ENCODE measurements at places on chromosomes 7 and 10. TPM values are rescaled to one million over a fixed set of nuclear protein-coding genes. Genes with fewer than 3 reads are reported as not detected.

- no peaks in the 10 kb centered on the region for H3K27me3 ChIP-seq
- peaks cover 3% of the 10 kb centered on the region for H3K36me3 ChIP-seq
- no peak overlapping the region for H3K27ac ChIP-seq
- peaks cover 46% of the 10 kb centered on the region for H3K4me1 ChIP-seq
Observed at GRCh38 chr7:129635300-129636029, 23.9 kb downstream of the NRF1 start.

- H3K36me3 ChIP-seq: no peaks in the 10 kb centered on the region
- no peak overlapping the region for H3K27ac ChIP-seq
- no peak overlapping the region for H3K4me3 ChIP-seq
- peaks cover 7% of the 10 kb centered on the region for H3K4me1 ChIP-seq
Observed at GRCh38 chr10:13883636-13884444, 297.1 kb downstream of the PRPF18 start.

DNA sequence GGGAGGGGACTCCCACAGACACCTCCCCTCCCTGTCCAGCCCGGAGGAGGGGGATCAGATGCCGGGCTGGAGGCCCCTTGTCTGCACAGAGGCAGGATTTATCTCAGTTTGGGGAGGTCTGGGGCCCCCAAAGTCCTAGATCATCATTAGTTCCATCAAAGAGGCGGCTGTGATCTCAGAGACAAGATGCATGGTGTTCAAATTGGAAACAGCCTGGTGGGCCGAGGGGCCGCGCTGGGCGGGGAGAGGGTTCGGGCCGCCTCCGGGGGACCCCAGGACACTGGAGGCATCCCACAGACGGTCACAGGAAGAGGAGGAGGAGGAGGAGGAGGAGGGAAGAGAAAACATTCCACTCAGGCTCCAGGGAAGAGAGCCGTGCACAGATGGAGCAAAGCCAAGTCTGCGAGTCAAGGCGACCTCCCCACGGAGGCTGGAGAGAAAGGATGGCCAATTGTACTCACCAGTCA, 69.5 kb upstream of the CUX1 start:
- no peaks in the 10 kb centered on the region for H3K27me3 ChIP-seq

DNA sequence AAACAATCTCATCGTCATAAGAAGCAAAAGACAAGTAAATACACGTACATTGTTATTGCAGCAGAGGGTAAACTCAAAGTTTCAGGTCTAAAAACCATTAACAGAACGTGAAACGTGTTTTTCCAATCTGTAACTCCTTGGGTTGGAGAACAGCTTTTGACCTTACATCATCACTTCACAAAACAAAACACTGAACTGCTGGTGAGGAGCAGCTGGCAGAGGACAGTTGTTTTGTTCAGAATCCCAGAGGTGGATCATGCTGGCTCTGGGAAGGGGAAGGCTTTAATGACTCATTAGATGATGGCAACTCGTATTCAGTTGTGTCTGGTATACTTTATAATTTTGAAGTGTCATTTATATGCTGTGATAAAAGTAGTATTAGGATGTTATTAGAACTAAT, 923.0 kb upstream of the CELF2 start:
- no peaks in the 10 kb centered on the region for H3K27me3 ChIP-seq
- H3K36me3 ChIP-seq: no peaks in the 10 kb centered on the region
- H3K4me3 ChIP-seq: no peak overlapping the region

DNA sequence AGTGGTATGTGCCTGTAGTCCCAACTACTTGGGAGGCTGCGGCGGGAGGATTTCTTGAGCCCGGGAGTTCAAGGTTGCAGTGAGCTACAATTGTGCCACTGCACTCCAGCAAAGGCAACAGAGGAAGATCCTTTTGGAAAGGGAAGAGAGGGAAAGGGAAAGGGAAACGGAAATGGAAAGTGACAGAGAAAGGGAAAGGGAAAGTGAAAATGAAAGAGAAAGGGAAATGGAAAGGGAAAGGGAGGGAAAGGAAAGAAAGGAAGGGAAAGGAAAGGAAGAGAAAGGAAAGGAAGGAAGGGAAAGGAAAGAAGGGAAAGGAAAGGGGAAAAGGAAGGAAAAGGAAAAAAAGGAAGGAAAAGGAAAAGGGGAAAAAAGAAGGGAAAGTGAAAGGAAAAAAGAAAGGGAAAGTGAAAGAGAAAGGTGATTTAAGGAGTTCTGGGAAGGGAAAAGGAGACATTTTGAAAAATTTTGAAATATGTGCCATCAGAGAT, 2.3 kb upstream of the ZC3HAV1 start:
- DNase-seq: no peak
- peaks cover 41% of the 10 kb centered on the region for H3K4me1 ChIP-seq
- peak overlapping the region; percentile 85 for H3K4me3 ChIP-seq
- H3K27me3 ChIP-seq: no peaks in the 10 kb centered on the region

- no peak overlapping the region for H3K27ac ChIP-seq
- H3K4me3 ChIP-seq: no peak overlapping the region
- peaks cover 2% of the 10 kb centered on the region for H3K4me1 ChIP-seq
- peaks cover 3% of the 10 kb centered on the region for H3K27me3 ChIP-seq
Observed at GRCh38 chr10:132142396-132143161, 44.2 kb upstream of the DPYSL4 start.

- no peak overlapping the region for H3K27ac ChIP-seq
- DNase-seq: no peak
- peaks cover 32% of the 10 kb centered on the region for H3K4me1 ChIP-seq
- no peak overlapping the region for H3K4me3 ChIP-seq
- H3K27me3 ChIP-seq: peaks cover 65% of the 10 kb centered on the region
- no peaks in the 10 kb centered on the region for H3K36me3 ChIP-seq
Observed at GRCh38 chr10:75403939-75404814, 2.6 kb upstream of the ZNF503 start.

- H3K27ac ChIP-seq: no peak overlapping the region
- H3K36me3 ChIP-seq: no peaks in the 10 kb centered on the region
- no peak overlapping the region for H3K4me3 ChIP-seq
- H3K4me1 ChIP-seq: no peaks in the 10 kb centered on the region
- DNase-seq: no peak
- peaks cover 6% of the 10 kb centered on the region for H3K27me3 ChIP-seq
Observed at GRCh38 chr10:91528768-91529167, 104.1 kb downstream of the PPP1R3C start.

DNA sequence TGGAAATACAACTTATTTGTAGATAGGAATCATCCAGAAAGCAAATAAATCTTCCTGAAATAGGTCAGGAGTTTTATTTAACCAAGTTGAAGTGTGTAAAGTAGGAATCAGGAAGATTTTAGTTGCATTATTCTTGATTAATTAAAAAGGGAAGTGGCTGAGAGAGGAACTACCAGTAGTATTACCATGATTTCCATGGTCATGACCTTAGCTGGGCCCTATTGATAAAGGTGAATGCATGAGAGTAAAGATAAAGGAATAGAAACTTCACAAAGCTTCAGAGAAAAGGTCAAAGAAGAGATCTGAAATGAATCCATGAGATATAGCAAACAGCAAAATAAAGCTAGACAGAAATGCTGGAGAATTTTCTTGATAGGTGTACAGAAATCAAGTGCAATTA, 46.2 kb upstream of the DLX6 start:
- no peak overlapping the region for H3K4me3 ChIP-seq
- DNase-seq: no peak
- no peaks in the 10 kb centered on the region for H3K36me3 ChIP-seq
- H3K4me1 ChIP-seq: no peaks in the 10 kb centered on the region
- no peak overlapping the region for H3K27ac ChIP-seq
- peaks cover 21% of the 10 kb centered on the region for H3K27me3 ChIP-seq

DNA sequence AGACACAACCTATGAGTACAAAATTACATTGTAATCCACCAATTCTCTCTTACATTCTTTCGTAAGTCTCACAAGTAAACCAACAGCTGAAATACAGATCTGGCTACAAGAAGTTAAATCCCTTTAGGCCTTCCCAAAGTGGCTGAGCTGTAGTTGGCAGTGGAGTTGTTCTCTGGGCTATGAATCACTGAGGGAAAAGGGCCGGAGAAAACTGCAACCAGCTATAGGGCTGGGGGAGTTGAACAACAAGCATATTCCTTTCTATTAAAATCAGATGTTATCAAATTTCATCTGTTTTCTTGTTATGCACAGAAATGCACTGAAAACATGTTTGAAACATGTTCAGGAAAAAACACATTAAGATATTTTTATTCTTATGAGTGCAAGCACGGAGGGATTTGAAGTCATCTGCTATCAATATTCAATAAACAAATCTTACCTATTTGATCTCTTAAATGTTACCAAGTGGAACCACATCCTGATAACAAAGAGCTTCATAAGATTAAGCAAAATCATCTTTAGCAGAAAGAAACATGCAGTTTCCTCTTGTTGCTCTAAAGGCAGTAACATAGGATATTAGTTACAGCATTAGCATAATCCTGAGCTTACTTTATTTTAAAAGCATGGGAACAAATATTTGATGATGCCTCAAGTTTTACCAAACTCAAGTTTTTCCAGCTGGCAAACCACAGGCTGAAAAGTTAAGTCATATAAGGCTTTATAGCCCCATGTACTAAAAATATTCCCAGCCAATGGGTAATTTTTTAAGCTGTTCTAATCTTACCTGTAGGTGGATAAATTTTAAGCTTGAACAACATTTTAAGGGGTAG, 212.7 kb downstream of the TAX1BP1 start:
- no peaks in the 10 kb centered on the region for H3K36me3 ChIP-seq
- peaks cover 25% of the 10 kb centered on the region for H3K4me1 ChIP-seq
- DNase-seq: no peak
- no peak overlapping the region for H3K4me3 ChIP-seq

- DNase-seq: no peak
- H3K4me3 ChIP-seq: no peak overlapping the region
- no peak overlapping the region for H3K27ac ChIP-seq
- no peaks in the 10 kb centered on the region for H3K36me3 ChIP-seq
- H3K4me1 ChIP-seq: no peaks in the 10 kb centered on the region
- no peaks in the 10 kb centered on the region for H3K27me3 ChIP-seq
Observed at GRCh38 chr7:36303202-36304098, 86.2 kb upstream of the ANLN start.

- DNase-seq: no peak
- no peaks in the 10 kb centered on the region for H3K4me1 ChIP-seq
- no peak overlapping the region for H3K4me3 ChIP-seq
- H3K27me3 ChIP-seq: peaks cover 3% of the 10 kb centered on the region
- no peaks in the 10 kb centered on the region for H3K36me3 ChIP-seq
Observed at GRCh38 chr7:156218544-156219306, 406.5 kb upstream of the SHH start.

GRCh38 chr10:86486856-86487255, 34.7 kb downstream of the WAPL start:
- no peak overlapping the region for H3K27ac ChIP-seq
- peaks cover 29% of the 10 kb centered on the region for H3K36me3 ChIP-seq
- peaks cover 24% of the 10 kb centered on the region for H3K4me1 ChIP-seq
- no peaks in the 10 kb centered on the region for H3K27me3 ChIP-seq

GRCh38 chr7:33590916-33591315, 314.4 kb upstream of the BMPER start:
- H3K4me1 ChIP-seq: no peaks in the 10 kb centered on the region
- no peaks in the 10 kb centered on the region for H3K27me3 ChIP-seq
- H3K36me3 ChIP-seq: no peaks in the 10 kb centered on the region

- H3K27me3 ChIP-seq: no peaks in the 10 kb centered on the region
- H3K27ac ChIP-seq: no peak overlapping the region
- H3K4me3 ChIP-seq: no peak overlapping the region
- H3K4me1 ChIP-seq: peaks cover 33% of the 10 kb centered on the region
Observed at GRCh38 chr7:132443761-132444520, 132.3 kb downstream of the PLXNA4 start.

GRCh38 chr10:96352582-96352981, 6.2 kb downstream of the OPALIN start:
- H3K4me1 ChIP-seq: no peaks in the 10 kb centered on the region
- H3K36me3 ChIP-seq: no peaks in the 10 kb centered on the region
- no peak overlapping the region for H3K4me3 ChIP-seq
- H3K27me3 ChIP-seq: peaks cover 6% of the 10 kb centered on the region
- no peak for DNase-seq
- no peak overlapping the region for H3K27ac ChIP-seq

DNA sequence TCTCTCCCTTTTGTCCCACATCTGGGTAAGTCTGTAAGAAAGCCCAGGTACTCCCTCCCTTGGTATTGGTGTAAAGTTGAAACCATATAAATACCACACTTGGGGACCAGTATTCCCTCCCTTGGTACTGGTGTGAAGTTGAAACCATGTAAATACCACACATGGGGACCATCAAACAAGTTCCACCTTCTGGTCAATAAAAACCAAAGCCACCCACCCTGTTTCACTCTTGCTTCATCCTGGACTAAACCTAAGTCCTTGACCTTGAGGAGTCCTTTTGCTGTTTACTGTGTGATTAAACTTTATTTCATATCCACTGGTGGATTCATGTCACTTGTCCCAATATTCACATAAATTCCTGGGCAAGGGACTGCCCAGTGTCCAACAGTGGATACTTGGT, 8.4 kb downstream of the P4HA1 start:
- DNase-seq: no peak
- no peaks in the 10 kb centered on the region for H3K27me3 ChIP-seq
- H3K27ac ChIP-seq: no peak overlapping the region
- H3K4me3 ChIP-seq: no peak overlapping the region
- H3K36me3 ChIP-seq: peaks cover 22% of the 10 kb centered on the region

GRCh38 chr7:2892549-2892948, 48.4 kb upstream of the GNA12 start:
- no peak for DNase-seq
- H3K27me3 ChIP-seq: no peaks in the 10 kb centered on the region
- H3K27ac ChIP-seq: peak overlapping the region; percentile 83
- peak overlapping the region; percentile 22 for H3K4me3 ChIP-seq

GRCh38 chr10:72340510-72341261, 14.0 kb downstream of the DNAJB12 start:
- no peak overlapping the region for H3K4me3 ChIP-seq
- no peaks in the 10 kb centered on the region for H3K27me3 ChIP-seq
- DNase-seq: peak; percentile 86
- peaks cover 40% of the 10 kb centered on the region for H3K36me3 ChIP-seq
- peak overlapping the region; percentile 59 for H3K27ac ChIP-seq

DNA sequence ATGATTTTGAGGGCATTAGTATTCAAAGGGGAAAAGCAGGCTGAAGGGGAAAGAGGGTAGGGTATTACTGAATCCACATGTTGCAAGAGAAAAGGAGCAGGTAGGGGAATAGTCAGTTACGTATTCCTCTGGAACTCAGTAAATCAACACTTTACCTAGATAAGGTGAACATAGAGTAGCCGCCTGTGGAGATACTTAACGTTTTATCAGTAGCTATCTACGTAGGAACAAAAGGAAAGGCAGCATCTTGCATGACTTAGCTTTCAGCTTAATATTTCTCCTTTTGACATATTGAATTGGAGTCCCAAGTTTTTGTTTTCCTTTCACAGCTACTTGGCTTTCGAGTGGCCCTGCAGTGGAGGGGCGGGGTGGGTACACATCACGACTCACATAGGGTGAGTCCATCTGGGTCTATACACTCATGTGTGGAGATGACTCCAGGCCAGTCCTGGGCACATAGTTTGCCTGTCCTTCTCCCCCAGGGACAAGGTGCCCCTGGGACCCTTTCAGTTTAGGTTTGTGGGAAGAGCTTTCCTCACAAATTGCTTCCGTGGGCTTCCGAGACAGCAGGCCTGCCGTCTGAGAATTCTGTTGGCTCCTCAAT, 48.1 kb downstream of the CCNY start:
- no peaks in the 10 kb centered on the region for H3K27me3 ChIP-seq
- DNase-seq: no peak
- H3K4me1 ChIP-seq: peaks cover 56% of the 10 kb centered on the region
- no peak overlapping the region for H3K27ac ChIP-seq
- H3K4me3 ChIP-seq: no peak overlapping the region
- peaks cover 11% of the 10 kb centered on the region for H3K36me3 ChIP-seq

The SORCS3 gene
- not detected for total RNA-seq

The NKX2-3 gene
- not detected for total RNA-seq

The FFAR4 gene
- not detected for total RNA-seq

The AQP1 gene
- total RNA-seq: 0.22 TPM

The GNGT1 gene
- total RNA-seq: not detected

The TFEC gene
- not detected for total RNA-seq

The LLCFC1 gene
- not detected for total RNA-seq
